ENCODE measurements at places on chromosomes 1 and 21.

DNA sequence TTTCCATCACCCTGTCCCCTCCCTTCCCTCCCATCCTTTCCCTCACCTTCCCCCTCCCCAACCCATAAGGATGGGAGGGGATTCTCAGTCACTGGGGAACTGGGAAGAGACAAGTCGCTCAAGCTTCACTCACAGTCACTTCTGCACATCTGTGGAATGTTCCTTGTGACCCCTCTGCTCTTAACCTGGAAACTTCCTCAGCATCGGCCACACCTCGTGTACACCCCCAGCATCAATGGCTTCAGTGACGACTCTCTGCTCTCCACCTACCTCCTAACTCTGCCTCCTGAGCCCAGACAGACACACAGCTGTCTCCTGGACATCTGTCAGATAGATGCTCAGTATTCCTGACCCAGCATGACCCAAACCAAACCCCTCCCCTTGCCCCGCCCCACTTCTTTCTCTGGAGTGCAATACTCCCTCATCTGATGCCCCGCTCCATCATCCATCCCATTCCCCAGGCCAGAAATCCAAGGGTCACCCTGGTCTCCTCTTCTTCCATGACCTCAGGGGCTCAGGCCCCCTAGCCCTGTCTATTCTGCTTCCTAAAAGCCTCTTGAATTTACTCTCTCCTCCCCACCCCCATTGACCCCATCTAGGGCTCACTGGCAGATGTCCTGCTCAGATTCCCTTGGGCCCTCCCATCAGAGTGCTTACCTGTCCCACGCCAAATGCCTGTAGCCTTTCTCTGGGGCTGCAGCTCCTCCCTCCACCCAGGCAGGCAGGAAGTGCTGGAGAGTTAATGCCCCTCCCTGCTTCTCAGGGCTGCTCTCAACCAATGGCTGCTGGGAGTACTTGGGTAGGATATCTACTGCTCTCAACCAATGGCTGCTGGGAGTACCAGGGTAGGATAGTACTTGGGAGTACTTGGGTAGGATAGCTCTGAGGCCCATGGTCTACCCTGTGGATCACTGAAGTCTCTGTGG is 83.1 kb upstream of the CSF3R start:
- no peak for DNase-seq

- no peak for DNase-seq
Measured at GRCh38 chr1:184033711-184034167, 3.8 kb downstream of the COLGALT2 start.

DNA sequence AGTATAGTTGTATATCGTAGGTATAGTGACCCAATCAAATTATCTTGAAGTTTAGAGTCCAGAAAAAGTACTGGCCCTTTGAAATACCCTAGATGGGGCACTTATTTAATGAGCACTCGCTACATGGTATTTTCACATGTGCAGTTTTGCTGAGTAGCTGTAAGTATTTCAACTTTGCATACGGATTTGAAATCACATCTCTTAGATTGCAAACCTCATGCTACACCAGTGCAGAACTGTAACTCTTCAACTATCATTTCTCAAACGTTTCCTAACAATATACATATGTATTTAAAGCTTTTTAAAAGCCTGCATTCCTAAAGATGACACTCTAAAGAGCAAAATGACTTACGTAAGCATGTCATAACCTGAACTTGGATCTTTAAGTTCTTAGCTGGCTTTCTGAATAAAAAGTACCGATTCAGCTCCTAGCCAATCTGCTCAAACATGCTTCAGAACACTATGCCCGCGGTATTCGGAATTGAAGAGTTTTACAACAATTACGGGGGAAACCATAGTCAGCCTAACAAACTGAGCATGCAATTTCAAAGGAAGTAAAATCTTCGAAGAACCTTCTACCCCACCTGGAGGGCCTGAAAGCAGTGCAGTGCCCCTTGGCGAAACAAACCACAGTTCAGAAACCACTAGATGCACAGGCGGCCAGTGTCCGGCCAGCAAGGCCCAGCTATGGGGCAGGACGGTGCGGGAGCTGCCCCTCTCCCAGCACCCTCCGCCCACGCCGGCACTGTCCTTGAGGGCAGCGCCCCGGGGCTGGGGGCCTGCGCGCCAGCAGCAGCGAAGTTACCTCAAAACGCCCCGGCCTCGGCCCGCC is 863 bp downstream of the FH start:
- DNase-seq = peak; percentile 4

DNA sequence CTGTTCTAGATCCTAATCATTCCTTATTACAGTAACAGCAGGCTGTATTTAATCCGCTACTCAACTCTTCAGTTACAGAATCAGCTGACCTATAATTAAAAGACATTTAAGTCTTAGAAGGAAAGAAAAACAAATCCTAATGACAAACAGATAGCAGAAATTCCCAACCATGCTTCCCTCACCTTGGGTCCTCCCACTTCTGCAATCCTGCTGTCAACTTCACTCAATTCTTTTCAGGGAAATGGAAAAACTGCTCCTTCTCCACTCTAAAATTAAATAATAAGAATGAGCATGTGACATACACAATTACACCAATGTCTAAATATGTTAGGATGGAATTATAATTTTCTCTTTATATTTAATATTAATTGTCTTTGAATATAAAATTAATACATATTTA is 182.6 kb upstream of the LYPLAL1 start:
- DNase-seq = no peak

GRCh38 chr1:225526878-225527277 is 99.0 kb upstream of the LBR start:
- DNase-seq = no peak

DNA sequence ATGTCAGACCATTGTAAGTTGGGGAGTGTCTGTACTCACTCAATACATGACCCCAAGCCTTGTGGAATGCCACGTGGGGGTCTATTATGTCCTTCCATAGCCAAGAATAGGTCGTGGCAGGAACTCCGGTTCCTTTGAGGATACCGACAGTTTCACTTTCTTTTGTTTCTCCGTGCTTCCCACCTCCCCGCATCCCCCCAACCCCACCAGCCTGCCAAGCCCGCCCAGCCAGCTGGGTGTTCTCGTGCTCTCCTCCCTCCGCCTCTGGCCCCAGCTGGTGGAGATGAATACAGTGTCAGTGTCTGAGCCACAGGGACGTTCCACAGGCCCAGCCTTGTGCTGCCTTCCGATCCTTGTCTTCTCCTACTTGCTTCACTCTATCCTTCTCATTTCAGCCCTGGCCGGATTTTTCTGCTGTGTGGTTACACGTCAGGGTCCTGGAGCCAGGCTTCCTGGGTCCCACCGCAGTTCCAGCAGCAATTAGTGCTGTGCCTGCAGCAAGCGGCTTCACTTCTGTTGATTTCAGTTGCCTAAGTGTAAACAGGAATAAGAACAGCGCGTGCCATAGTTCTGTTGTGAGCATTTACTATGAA is 4.1 kb upstream of the AGTRAP start:
- peak; percentile 17 for DNase-seq

- DNase-seq = no peak
Measured at GRCh38 chr1:203163891-203164635, 11.6 kb downstream of the MYBPH start.

DNA sequence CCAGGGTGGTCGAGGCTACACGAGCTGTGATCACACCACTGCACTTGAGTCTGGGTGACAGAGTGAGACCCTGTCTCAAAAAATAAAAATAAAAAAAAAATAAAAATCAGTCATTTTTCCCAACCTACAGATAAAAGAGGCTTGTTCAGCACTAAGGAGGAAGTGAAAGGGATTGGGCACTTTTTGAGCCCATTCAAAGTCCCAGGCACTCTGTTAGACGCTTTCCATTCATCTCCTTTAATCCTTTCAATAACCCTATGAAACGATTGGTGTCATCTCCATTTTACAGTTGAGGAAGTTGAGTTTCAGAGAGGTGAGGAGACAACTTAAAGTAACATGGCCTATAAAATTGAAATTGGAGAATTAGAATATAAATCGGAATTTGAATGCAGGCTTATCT is 10.4 kb upstream of the AGO4 start:
- DNase-seq = no peak

- DNase-seq = no peak
Measured at GRCh38 chr1:37392051-37392450, 82.3 kb upstream of the ZC3H12A start.

GRCh38 chr1:3221112-3222041 is 152.4 kb downstream of the PRDM16 start:
- DNase-seq = no peak

DNA sequence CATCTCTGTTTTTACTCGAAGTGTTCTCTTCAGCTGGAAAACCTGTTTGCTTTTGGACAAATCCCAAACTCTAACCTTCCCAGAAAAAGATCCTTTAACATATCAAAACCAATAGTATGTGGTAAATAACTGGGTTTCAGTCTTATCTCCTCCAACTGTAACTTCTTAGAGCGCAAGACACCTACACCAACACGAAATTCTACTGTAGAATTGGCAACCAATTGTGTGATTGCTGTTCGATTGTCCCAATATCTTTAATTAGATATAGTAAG is 5.8 kb upstream of the MPZL1 start:
- peak; percentile 11 for DNase-seq

GRCh38 chr1:97500760-97501159 is 420.1 kb downstream of the DPYD start:
- DNase-seq = no peak

- peak; percentile 13 for DNase-seq
Measured at GRCh38 chr1:24769656-24770651, 24.7 kb downstream of the CLIC4 start.

DNA sequence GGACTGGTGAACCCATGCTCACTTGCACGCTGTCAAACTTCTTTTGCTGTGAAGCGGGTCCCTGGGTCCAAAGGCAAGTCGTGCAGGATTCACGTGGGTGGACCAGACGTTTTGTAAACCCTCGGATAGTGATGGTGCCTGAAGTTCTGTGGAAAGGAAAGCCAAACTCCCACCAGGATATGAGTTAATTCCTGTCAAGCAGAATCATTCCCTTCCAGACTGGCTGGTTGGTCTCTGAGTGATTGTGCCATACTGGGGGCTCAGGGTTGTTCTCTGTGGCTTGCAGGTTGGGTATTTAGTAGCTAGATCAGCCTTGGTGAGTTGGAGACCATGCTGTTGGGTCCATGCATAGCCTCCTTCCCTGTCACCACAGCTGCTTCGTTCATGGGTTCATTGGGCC is 32.7 kb upstream of the IGSF5 start:
- DNase-seq = no peak

DNA sequence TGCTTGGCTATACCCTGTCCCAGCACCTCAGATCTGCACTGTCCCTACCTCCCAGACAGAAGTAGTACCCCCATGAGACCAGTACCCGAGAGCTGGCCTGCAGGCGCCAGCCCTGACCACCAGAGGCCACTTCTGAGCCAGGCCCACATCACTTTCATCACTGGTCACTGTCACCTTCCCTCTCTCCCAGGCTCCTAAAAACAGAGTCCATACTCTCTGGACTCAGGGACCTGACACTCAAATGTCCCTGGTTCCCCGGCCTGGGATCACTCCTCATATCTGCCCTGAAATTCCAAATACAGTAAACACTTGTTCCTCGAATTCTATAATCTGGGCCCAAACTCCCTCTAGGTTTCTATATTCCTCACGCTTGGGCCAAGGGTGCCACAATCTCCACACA is 18.7 kb downstream of the TMEM53 start:
- DNase-seq = no peak

DNA sequence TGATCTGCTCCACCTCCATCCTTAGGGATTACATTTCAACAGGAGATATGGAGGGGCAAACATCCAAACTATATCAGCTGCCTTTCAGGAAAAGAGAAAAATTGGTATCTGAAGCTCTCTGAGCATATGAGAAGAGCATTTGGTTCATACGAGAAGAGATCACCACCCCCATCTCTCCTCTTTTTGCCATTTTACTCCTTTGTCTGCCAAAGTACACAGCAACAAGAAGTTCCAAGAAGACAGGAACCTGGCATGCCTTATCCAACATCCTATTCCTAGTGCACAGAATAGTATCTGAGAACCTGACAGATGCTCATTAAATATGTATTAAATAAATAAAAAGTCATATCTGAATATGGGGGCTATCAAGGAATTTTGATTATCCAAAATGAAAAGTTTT is 142.5 kb upstream of the PKN2 start:
- no peak for DNase-seq

DNA sequence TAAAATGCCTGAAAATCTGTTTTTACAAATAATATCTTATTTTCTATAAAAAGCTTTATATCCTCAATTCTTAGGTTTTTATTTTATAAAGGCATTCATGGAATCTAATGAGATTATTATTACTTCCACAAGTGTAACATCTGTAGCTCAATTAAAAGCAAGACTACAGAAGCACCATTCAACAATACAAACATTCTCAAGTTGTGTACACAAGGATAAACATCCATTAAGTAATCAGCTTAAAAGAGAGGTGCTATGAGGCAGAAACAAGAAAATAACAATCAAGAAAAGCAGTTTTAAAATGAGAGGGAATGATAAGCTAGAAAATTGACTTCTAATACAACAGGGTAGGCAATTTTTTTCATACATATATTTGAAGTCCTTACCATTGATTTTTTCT is 326.1 kb downstream of the MRPL39 start:
- DNase-seq = no peak

DNA sequence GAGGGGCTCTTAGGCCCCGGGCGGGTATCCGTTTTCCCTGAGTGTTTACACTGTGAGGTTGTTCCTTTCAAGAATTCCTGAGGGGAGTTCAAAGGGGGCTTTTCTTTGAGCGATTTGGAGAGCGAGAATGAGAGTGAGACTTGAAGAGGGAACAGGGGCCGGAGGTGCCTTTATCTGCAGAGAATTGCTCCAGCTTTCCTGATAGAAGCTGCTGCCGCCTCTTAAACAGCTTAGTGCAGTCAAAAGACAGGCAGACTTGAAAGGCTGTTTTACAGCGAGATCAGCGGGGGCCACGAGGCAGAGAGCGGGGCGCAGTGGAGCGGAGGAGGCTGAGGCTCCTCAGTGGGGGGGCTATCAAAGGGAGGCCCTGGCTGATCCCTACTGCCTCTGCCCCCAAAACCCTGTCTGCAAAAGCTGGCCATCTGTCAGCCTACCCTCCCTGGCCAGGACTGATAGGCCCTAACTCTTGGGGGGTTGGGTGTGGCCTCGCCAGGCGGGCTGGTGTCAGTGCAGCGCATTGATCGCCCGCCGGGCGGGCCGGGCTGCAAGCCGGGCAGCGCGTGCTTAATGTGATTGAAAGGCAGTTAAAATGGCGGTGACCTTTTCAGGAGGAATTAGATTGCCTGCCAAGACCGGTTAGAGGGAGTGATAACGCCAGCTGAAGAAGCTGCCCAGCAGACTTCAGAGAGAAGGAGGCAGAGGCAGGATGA is 36.4 kb downstream of the TMEM53 start:
- no peak for DNase-seq

GRCh38 chr1:9597361-9598315 is 8.9 kb downstream of the TMEM201 start:
- DNase-seq = no peak

- no peak for DNase-seq
Measured at GRCh38 chr1:160363010-160363409, 3.9 kb upstream of the NHLH1 start.

- DNase-seq = no peak
Measured at GRCh38 chr1:170674239-170674638, 10.3 kb downstream of the PRRX1 start.

GRCh38 chr1:108057541-108057940 is 92.6 kb upstream of the VAV3 start:
- DNase-seq = no peak

All from LoVo (cell line).